ENCODE measurements at places on chromosomes 16 and 17.
A peak's percentile ranks its signal among the peaks of the same experiment; 100 is the strongest.

GRCh38 chr16:88650749-88651275 lies at the start of gene CYBA:
Gene CYBA, minus strand, starts transcription at chr16:88651053. Its CDS starts 40 bp downstream, at chr16:88651013.
- peak; percentile 56 for DNase-seq

- no peak for DNase-seq
These were observed 4.3 kb downstream of the CTU2 start for GRCh38 chr16:88710556-88710955.

DNA sequence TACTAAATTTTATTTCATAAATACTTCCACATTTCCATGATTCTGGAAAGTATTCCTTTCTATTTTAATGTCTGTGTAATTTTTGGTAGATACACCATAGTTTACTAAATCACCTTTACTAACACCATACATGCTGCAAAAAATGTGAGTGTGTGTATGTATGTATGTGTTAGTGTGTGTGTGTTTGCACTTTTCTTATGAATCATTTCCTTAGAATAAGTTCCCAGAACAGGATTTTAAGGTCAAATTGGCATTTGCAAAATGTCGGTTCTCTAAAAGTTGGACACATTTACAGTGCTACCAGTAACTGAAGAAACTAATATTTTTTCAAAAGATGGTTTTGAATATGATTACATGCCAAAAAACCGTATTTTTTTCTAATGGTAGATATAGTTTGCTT lies 137.1 kb downstream of the CYB561 start:
- DNase-seq = no peak

- DNase-seq = no peak
These were observed 12.7 kb upstream of the TMEM98 start for GRCh38 chr17:32915245-32915644.
